M059J (cell line): ENCODE measurements at places on chromosomes 5 and 9. TPM values are rescaled to one million over a fixed set of nuclear protein-coding genes. Genes with fewer than 3 reads are reported as not detected.
A peak's percentile ranks its signal among the peaks of the same experiment; 100 is the strongest.

- peak; percentile 80 for DNase-seq
Measured at GRCh38 chr5:13976867-13977830, 32.7 kb upstream of the DNAH5 start.

DNA sequence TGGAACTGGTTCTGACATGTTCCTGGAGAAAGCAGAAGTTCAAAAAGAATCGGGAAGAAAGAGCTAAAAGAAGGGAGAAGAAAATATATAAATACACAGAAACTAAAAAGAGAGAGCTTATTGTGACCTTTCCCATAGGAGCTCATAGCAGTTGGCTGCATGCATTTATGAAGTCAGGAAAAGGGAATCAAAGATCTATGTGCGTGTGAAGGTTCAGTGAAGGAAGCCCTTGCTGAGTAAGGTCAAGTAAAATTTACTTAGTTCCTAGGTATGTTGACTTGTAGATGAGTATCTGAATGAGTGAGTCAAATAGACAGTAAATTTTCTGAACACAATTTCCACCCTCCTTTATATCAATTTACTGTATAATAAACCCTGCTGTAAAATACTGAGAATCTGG lies 632.5 kb downstream of the SLCO4C1 start:
- no peak for DNase-seq

DNA sequence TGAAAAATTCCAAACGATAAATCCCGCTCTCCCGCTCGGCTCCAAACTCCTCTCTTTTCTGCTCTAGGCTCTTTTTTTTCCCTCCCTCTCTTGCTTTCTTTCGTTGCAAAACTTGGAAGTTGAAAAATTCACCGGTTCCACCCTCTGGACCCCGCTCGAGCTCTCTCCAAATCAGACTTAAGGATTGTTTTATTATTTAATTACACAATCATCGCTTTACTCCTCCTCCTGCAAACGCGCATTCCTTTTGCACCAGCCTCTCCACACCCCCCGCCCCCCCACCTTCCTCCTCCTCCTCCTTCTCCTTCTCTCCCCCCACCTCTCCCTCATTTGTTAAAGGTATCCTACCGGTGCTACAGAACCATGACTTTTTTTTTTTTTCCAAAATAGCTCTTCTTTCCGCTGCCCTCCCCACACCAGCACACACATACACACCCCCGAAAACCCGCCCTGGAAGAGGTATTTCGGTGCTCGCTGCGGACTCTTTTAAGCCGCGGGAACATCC lies 535 bp upstream of the NFIB start:
- DNase-seq, result peak; percentile 80

GRCh38 chr5:32275396-32275741 lies 37.4 kb downstream of the MTMR12 start:
- no peak for DNase-seq

DNA sequence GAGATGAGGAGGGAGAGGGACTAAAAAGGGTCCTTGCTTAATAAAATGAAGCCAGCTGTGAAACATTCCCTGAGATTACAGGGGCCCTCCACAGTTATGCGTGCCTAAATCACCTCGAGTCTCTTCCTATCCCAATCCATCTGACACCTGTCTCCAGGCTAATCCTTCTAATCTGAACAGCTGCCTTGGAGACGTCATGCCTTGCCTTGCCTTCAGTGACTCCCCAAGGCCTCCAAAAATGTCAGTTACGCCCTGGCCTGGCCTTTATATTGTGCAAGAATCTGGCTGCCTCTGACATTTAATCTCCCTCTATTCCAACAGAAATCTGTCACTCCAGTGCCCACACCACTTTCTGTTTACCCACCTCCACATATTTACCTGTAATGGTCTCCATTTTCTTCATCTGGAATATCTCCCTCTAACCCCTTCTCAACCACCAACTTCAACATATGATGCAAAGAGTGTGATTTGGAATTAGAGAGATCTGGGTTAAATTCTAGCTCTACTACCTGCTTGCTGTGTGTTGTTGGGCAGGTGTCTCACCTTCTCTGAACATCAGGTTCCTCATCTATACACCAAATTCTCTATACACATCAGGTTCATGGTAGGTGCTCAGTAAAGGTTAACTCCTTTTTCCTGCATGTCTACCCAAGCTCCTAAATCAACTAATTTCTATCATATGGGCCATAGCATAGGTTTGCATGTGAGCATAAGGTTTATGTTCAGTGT lies 57.9 kb downstream of the PTCD2 start:
- no peak for DNase-seq

DNA sequence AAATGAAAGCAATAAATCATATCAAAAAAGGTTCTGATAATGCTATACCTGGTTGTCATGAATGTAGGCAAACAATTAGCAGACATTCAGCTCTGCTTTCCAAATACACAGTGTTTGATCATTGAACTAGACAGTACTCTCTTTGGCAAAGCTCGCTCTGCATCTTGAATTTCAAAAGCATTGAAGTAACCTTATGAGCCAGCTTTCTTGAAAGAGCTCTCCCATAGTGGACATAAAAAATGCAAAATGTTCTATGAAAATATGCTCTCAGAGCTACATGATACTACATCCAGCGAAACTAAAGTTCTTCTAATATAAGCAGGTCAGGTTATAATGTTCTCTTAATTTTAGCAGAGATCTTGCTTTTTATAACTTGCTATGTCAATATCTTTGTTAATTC lies 533.4 kb downstream of the CSNK1G3 start:
- no peak for DNase-seq

DNA sequence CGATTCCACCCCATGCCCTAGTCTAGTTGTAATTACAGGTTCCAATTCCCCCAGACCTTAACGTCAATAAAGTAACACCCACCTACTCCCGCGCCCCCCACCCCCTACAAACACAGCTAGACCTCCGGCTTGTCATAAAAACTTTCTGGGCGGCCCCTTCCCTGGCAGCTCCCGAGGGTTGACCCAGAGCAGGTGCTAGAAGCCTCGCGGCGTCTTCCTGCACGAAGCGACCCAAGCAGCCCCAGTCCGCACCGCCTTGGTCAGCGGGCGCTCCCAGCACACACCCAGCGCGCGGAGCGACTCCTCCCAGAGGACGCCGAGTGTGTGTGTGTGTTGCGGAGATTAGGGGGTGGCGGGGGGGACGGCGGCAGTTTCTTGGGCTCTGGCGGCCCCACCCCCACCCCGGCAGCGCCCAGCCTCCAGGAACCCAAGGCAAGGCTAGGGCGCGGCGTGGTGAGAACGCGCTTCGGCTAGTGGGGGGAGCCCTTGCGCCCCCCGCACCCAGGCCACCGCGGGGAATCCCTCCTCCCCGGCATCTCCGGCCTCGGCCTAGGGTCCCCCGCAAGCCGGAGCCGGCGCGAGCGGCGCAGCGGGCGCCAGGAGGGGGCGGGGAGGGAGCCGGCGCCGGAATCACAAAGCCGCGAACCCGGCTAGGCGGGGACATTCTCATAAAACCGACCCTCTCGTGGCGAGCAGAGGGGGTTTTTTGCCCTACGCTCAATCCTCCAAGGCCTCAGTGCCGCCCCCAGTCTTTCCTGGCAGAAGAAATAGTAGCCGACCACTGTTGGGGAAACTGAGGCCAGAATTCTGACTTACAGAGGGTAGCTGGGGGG lies 2.2 kb downstream of the PCDH1 start:
- peak; percentile 17 for DNase-seq

- DNase-seq, result no peak
Measured at GRCh38 chr5:107476783-107477182, 194.0 kb downstream of the EFNA5 start.

- DNase-seq, result no peak
Measured at GRCh38 chr9:135073081-135073740, 14.3 kb upstream of the OLFM1 start.

DNA sequence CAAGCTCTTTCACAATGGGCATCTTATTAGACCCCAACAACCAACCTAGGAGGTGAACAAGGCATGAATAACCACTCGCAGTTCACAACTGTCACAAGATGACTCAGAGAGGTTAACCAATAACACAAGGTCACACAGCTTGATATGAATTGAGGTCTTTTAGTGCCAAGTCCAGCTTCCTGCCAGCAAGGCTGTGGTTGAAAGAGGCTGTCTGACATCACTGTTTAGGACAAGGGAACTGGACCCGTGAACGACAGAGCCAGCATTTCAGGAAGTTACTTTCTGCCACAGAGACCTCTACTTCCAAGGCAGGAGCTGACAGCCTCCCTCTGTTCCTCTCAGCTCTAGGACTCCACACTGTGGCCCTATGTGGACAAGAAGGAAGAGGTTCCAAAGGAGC lies 53.4 kb upstream of the ALDH1B1 start:
- peak; percentile 84 for DNase-seq

DNA sequence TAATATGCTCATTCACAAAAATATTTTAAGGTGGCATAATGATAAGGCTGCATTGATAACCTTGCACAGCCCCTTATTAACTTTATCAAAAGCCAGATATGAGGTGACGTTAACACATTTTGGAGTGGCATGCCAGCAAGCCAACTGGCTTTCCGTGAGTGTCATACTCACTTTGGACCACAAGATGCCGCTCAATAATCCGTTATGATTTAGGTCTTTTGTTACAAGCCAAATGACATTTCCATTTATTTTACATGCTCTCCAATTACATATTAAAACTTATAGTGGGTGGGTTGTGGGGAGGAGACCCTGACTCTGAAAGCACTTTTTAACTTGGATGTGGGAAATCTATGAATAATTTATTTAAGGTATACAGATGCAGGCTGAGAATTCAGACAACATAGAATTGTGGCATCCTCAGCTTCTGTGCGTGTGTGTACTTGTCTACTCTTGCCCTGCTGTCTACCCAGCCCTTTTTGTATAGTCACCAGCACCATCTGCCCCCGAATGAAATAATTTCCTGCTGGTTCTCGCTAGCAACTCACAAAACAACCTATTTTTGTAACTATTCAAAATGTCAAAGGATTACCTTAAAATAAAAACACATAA lies 305.1 kb downstream of the PSAT1 start:
- DNase-seq, result peak; percentile 74

- no peak for DNase-seq
Measured at GRCh38 chr5:135832941-135833920, 1.2 kb upstream of the SLC25A48 start.

GRCh38 chr9:38085308-38085707 lies 16.3 kb upstream of the SHB start:
- DNase-seq, result no peak

DNA sequence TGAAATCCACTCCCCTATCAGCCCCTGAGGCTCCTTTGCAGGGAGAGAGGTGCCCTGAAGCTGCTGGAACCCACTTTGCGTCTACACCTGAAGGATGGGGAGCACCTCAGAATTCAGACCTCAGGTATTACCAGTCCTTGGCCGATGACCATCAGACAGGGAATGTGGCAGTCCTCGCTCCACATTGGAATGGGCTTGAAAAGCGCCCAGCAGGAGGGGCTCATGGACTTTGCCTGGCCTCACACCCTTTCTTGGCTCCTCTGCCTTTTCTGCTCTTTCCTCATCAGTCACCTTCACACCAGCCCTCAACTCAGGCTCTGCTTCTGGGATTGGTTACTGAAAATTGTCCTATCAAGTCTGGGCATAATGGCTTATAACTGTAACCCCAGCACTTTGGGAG lies 83.9 kb downstream of the BARX1 start:
- no peak for DNase-seq

DNA sequence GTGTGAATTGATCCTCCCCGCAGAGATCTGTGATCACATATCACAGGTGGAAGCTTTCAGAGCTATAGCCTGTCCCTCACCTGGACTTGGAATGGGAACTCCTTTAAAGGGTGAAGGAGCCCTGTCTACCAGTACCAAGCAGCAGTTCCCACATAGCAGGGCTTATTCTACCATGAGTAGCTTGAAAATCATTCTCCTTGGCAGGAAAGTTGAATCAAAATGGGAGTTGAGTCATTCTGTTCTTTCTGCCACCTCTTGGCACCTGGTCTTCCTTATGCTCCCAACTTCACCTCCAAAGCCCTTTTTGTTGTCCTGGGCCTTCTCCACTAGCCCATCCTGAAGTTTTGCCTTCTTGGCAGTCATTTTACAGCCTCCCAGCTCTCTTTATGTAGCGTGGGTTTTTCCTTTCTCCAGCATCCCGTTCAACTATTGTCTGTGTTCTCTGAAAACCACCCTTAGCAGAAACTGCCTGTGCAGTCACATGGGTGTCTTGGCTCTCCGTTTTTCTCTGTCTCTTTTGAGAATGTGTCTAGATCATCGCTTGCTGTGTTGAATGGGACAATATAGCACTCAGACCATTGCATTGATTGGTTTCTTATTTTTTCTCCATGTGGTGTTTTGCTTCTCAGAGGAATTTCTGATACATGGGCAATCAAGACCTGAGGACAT lies 222.2 kb downstream of the AOPEP start:
- DNase-seq, result peak; percentile 69

GRCh38 chr5:19902316-19902934 lies 85.6 kb downstream of the CDH18 start:
- DNase-seq, result peak; percentile 41

GRCh38 chr5:111517853-111518501 lies 5.6 kb upstream of the STARD4 start:
- peak; percentile 9 for DNase-seq

GRCh38 chr9:1619915-1620710 lies 395.0 kb upstream of the SMARCA2 start:
- peak; percentile 9 for DNase-seq

DNA sequence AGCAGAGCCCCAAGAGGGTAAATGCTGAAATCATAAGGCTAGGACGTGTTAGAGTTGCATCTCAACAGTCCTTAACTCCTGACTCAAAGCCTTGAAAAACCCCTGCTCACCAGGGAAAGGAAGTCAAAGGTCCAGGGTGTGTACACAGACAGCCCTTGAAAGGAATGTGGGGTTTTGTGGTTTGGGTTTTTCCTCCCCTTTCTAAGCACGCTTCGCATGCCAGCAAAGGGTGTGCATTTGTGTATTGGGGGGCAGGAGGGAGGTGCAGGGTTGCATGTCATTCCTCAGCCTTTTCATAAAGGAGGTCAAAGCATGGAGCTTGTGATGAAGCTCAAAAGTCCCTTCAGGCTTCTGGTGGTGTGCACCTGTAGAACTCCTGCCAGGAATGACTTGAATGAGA lies 17.3 kb upstream of the XPA start:
- DNase-seq, result peak; percentile 89

- peak; percentile 29 for DNase-seq
Measured at GRCh38 chr9:105341434-105342146, 97.1 kb downstream of the SLC44A1 start.

- DNase-seq, result no peak
Measured at GRCh38 chr9:27280860-27281259, 16.1 kb downstream of the EQTN start.

DNA sequence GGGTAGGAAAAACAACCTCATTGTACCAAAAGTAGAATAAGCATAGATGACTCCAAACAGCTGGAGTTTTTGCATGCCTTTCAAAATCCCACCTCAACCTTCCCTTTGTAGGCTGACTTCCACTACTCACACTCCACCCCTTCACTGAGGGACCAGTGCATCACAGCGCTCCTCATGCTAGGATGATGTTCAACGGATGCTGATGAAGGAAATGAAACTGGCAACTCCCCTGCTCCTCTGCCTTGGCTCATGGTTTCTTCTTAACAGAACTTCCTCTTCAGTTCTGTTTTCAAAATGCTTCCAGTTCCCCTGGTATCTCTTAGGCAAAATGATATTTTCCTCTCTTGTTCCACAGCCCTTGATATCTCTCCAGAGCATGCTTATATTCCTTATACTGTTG lies 29.0 kb downstream of the LIFR start:
- no peak for DNase-seq

The RNF180 gene
- total RNA-seq, result not detected in 2 replicates

The SELENOP gene
- total RNA-seq, result 20.1 and 45.1 TPM in 2 replicates

The SLC4A9 gene
- total RNA-seq, result not detected in 2 replicates

The CD72 gene
- 0.05 and 4.1 TPM in 2 replicates for total RNA-seq

The PCDHB10 gene
- total RNA-seq, result 0.49 and 1.3 TPM in 2 replicates

The IGFBPL1 gene
- 5.5 and 6.4 TPM in 2 replicates for total RNA-seq

The CDH18 gene
- 1.9 and 4.1 TPM in 2 replicates for total RNA-seq

The RNF130 gene
- 45.5 and 50.6 TPM in 2 replicates for total RNA-seq

The FAM151B gene
- 1.6 TPM in 1 of 2 replicates, not detected in the other for total RNA-seq

The PCDHGB6 gene
- 0.02 TPM in 1 of 2 replicates, not detected in the other for total RNA-seq

The CAPSL gene
- 0.37 and 0.62 TPM in 2 replicates for total RNA-seq

The PCDHA8 gene
- total RNA-seq, result not detected in 2 replicates
